ENCODE measurements at places on chromosomes 7 and 10. TPM values are rescaled to one million over a fixed set of nuclear protein-coding genes. Genes with fewer than 3 reads are reported as not detected.

Gene NT5C3A
- total RNA-seq: 85.6 TPM

Gene PIP
- not detected for total RNA-seq

- DNase-seq: no peak
Observed at GRCh38 chr7:46424934-46425333, 503.9 kb upstream of the IGFBP3 start.

GRCh38 chr10:122419016-122419415, 35.4 kb upstream of the ARMS2 start:
- no peak for DNase-seq

DNA sequence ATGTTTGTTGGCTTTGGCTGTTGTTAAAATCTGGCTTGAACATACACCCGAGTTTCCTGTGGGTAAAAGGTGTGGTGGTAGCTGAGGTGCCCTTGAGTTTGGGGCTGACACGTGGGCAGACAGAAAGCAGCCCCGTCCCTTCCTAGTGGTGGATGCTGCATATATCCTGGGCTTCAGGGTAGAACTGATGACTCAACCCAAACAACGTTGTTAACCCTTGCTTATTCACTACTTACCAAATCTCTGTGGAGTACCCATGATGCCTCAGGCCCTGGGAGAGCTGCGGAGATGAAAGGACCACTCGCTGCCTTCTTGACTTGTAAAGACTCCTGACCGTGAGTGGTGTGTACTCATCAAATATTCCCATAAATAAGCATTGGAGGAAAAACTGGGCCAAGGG, 245.1 kb downstream of the RAB11FIP2 start:
- DNase-seq: no peak
